ENCODE measurements at places on chromosomes 1 and 21.

DNA sequence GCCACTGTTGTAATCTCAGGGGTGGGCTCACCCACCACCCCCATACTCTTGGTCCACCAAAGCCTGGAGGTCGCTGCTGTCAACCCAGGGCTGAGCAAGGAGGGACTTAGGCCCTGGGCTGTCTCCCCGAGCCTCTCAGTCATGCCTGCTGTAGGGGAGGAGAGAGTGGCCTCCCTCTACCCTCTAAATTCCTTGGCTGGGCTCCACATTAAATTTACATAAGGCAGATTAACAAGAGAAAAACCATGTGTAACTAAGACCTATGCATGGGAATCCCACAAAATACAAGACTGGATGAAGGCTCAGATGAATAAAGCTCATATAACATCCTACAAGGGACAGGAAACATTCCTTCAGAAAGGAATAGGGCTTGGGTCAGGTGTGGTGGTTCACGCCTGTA is 1.8 kb upstream of the PIK3CD start:
- no peaks in the 10 kb centered on the region for H3K36me3 ChIP-seq
- H3K27ac ChIP-seq = no peak overlapping the region
- DNase-seq = no peak

DNA sequence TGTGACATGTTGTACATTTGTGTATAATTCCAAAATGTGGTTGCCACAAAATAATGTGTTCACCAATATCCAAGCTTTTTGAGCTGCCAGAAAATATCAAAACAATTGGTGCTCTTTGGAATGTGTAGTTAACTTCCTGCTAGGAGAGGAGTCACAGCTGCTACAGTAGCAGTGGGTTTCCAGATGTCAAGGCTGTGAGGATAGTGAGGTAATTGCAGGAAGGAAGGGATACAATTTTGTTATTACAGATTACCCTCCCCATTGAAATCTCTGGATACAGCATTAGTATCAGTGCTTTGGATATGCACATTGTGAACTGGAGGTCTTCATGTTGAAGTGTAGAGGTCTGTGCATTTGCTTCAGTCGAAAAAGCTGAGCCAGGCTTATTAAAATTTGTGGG is 253.2 kb downstream of the PTPRC start:
- no peak overlapping the region for H3K27ac ChIP-seq
- H3K27me3 ChIP-seq = no peaks in the 10 kb centered on the region
- peaks cover 4% of the 10 kb centered on the region for H3K4me1 ChIP-seq
- DNase-seq = no peak
- H3K36me3 ChIP-seq = no peaks in the 10 kb centered on the region

- H3K27me3 ChIP-seq = no peaks in the 10 kb centered on the region
- H3K36me3 ChIP-seq = no peaks in the 10 kb centered on the region
- peak overlapping the region; percentile 69 for H3K27ac ChIP-seq
- no peak overlapping the region for H3K4me3 ChIP-seq
- H3K4me1 ChIP-seq = no peaks in the 10 kb centered on the region
Observed at GRCh38 chr1:32062867-32063230, 9.9 kb upstream of the TMEM39B start.

DNA sequence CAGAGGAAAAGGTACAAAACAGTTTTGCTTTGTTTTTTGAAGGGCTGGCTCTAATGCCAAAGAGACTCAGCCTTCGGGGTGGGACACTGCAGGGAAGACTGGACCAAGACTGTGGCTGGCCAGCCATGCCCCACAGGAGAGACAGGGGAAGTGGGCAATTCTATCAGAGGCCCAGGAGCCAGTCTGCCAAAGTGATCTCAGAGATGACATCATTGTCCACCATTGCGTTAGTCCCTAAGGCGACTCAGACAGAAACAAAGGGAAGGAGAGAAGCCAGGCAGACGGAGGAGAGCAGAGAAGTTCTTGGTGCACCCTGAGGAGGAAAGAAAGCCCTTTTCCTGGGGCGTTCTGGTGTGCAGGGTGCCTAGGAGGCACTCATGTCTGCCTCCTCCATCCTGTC is 26.4 kb downstream of the OPTC start:
- H3K27me3 ChIP-seq = no peaks in the 10 kb centered on the region
- H3K4me1 ChIP-seq = peaks cover 19% of the 10 kb centered on the region
- no peak overlapping the region for H3K4me3 ChIP-seq
- peak overlapping the region; percentile 50 for H3K27ac ChIP-seq
- no peak for DNase-seq
- no peaks in the 10 kb centered on the region for H3K36me3 ChIP-seq

DNA sequence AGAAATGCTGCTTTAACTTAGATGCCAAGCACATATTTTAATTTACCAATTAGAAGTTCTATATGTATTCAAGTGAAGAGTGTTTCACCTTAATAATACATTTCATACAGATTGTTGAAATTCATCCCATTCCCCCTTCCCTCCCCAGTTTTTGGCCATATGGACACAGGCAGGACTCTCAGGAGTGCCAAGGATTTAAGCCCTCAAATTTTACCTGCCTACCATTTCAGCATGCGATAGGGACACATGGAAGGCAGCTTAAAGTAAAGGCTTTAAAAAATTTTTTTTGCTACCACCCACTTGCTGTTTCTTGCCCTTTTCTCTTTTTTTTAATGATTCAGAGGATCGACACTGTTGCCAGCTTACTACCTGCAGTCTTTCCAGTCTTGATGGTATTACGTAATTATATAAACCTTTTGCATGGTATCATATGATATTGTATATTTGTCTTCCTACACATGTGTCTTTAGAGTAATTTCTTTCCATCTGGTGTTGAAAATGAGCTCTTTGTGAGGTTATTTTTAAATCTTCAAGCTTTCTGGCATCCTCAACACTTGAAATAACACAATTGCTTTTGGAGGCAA is 7.0 kb downstream of the EPB41 start:
- peaks cover under 1% of the 10 kb centered on the region for H3K4me1 ChIP-seq
- no peak overlapping the region for H3K27ac ChIP-seq
- H3K36me3 ChIP-seq = no peaks in the 10 kb centered on the region
- H3K27me3 ChIP-seq = no peaks in the 10 kb centered on the region

DNA sequence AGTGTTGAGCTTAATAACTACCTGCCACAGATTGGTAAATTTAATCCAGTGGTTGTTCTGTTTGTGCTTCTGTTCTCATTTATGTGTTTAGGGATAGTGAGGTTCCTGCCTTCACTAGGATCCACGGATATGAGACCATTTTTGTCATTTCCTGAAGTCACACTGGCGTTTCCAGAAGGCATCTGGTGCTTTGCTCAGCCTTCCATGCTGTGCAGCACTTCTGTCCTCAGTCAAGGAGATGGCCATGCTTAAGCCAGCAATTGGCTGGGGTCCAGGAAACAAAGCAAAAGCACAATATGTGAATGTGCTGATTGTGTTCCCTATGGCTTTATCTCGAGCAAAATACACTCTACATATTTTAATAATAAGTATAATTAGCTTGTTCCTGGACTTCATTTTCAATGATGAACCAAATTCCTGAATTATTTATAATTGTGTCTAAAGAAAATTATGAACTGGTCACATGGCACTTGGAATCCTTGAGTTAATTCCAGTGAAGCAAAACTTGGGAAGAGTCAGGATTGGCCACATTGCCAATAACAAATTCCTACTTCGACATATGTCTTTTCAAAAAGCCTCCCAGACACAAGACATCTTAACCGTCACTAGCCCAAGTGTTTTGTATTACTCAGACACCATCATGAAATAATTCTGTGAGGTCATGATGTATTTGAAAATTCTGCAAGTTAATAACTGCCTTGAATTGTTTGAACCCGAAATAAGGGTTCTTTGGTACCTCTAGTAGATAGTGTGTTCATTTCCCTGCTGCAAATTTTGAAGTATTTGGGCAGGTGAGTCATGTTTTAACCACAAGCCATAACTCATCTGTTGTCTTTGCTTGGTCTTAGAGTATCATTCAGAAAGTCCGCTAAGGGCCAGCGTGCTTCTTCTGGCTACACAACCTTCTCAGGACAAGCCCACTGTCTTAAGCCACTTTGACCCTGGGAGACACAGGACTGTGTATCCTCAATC is 412.4 kb downstream of the DISC1 start:
- H3K4me1 ChIP-seq = no peaks in the 10 kb centered on the region
- H3K27me3 ChIP-seq = no peaks in the 10 kb centered on the region
- no peaks in the 10 kb centered on the region for H3K36me3 ChIP-seq
- H3K27ac ChIP-seq = no peak overlapping the region
- DNase-seq = no peak
- no peak overlapping the region for H3K4me3 ChIP-seq

DNA sequence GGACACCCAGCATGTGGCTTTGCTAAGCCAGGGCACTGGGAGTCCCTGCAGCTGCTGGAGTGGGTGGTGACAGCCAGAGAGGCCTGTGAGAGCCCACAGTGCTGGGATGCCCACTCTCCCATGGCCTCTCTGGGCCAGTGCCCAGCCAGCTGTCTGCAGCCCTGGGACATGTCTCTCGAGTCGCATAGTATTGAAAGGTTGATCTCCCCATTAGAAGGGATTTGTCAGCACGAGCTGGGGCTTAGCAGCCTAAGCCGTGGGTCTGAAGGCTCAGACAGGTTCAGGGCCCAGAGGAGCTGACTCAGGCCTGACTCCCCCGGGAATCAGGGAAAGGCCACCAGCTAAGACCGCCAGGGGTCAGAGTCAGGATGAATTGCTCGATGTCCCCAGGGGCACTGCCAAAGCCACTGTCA is 53.5 kb downstream of the FOXD2 start:
- DNase-seq = no peak
- no peak overlapping the region for H3K27ac ChIP-seq
- no peaks in the 10 kb centered on the region for H3K4me1 ChIP-seq

DNA sequence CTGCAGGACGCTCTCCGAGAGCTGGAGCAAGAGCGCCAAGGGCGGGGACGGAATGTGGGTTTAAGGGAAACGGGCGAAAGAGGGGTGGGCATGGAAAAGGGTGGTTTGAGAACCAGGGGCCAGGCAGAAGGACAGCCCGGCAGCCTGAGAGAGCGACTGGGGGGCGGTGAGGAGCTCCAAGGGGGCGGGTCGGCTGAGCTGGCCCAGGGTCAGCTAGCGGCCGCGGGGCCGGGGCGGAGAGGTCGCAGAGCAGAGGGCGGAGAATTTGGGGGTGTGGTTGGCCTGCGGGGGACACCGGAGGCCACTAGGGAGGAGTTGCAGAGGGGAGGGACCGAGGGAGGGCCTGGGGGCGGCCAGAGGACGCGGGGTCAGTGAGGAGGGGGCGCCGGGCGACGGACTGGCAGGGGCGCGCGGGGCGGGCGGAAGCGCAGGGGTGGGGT is 54.7 kb downstream of the NDUFS5 start:
- H3K36me3 ChIP-seq = no peaks in the 10 kb centered on the region
- H3K27me3 ChIP-seq = no peaks in the 10 kb centered on the region
- peak overlapping the region; percentile 38 for H3K4me3 ChIP-seq
